ENCODE measurements at places on chromosomes 1 and 21. TPM values are rescaled to one million over a fixed set of nuclear protein-coding genes. Genes with fewer than 3 reads are reported as not detected.
A peak's percentile ranks its signal among the peaks of the same experiment; 100 is the strongest.

GRCh38 chr1:70429219-70429618, 18.2 kb downstream of the CTH start:
- DNase-seq: no peak

- DNase-seq: peak; percentile 39
These were observed 33.6 kb downstream of the WLS start for GRCh38 chr1:68198752-68199151.

Gene RAB29
- total RNA-seq: 29.3 TPM

Gene CCT3
- total RNA-seq: 346 TPM

Gene BMP8A
- total RNA-seq: not detected

Gene LCE1A
- total RNA-seq: not detected
